ENCODE measurements at places on chromosomes 16 and 17. TPM values are rescaled to one million over a fixed set of nuclear protein-coding genes. Genes with fewer than 3 reads are reported as not detected.

Gene FOXF1
- 0.12 TPM for total RNA-seq

Gene SCGB1C2
- total RNA-seq: not detected

GRCh38 chr17:48993951-48994350 lies 3.2 kb upstream of the IGF2BP1 start:
- DNase-seq: no peak

DNA sequence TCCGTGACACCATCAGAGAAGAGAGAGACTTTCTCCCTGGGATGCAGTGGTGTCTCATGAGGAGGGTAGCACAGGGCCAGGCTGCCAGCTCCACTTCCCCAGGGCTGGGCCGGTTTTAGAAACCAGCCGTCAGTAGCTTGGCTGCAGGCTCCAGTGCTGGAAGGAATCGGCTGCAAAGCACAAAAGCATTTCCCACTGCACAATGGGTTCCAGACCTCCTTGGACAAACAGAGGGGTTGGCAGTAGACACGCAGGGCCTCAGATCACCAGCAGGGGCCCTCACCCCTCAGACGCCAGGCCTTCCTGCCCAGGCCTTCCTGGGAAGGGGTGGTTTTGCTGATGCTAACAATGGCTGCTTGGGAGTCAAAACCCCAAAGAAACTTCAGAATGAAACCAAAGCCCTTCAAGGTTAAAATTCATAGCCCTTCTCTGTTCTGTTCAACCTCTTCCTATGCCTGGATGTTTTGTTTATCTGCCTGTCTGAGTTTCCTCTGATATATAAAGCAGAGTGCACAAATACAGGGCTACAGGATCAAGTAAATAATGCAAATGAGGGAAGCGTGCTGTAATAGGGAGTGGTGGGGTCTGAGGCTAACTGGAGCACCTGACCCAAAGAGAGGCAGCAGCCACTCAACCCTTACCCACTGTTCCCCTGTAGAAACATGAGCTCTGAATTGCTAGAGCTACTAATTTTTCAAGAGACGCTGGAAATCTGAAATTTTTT lies 26.2 kb downstream of the TEKT5 start:
- no peak for DNase-seq

GRCh38 chr16:11977376-11978041 lies 975 bp downstream of the SNX29 start:
- no peak for DNase-seq

- no peak for DNase-seq
These were observed 6.7 kb downstream of the UBTF start for GRCh38 chr17:44212507-44213402.

Data from epithelial cell of proximal tubule (primary cell).